ENCODE measurements at places on chromosomes 11 and 22.

- no peak for DNase-seq
Measured at GRCh38 chr11:7021318-7021717, 1.0 kb downstream of the NLRP14 start.

DNA sequence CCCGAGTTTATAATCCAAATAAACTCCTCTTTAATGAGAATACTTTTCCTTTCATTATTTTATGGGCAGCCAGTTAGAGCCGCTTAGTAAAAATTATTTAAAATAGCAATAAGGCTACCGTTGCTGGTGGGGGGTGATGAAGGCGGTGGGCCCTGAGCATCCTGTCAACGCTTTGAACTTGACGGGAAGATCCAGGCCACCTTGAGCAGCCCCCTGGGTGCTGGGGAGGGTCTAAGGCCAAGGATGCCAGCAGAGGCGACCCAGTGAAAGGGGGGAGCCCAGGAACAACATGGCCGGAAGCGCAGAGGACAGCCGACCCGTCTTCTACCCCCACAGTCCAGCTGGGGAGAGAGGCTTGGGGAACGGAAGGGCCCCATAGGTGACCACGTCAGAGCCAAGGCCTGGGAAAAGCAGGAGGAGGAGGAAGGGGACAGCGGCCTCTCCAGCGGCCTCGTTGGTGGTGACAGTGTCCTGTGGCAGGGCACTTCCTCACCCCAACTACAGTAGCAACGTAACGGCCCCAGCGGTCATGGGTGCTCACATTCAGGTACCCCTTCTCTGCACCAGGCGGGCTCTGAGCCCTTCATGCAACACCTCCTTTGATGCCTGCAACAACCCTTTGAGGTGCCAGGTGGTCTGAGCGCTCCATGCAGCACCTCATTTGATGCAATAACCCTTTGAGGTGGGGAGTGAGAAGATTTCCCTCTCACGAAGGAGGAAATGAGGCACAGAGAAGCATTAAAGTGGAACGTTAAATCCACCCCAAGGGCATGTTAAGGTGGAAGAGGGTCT, 695.3 kb downstream of the TBC1D22A start:
- no peak for DNase-seq

DNA sequence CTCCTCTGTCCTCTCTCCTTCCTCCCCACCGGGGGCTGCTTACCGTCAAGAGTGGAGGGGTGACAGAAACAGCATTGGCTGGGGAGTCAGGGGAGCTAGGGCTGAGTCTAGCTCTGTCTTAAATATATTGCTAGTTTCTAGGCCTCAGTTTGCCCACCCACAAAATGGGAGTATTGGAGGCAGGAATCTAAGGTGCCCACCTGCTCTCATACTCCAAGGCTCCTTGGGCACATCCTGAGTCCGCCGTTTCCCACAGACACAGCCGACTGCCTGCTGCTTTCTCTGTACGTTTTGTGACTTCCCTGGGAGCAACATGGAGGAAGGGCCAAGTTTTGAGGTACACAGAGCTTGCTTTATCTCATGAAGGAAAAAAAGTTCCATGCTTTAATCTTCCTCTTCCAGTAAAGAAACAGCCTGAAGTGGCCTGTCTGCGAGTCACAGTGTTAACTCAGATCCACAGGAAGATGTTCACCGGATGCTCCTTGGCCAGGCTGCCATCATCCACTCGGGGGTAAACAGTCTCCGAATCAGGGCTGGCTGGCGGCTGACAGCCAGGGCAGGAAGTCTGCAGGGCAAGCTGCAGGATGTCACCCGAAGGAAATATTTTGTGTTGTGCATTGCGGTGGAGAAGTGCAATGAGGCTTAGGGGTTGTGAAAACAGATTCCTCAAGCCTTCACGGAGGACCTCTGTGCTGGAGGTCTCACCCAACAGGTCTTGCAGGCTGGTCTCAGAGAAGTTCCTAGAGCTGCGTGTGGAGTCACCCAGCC, 11.0 kb upstream of the CERK start:
- DNase-seq = peak; percentile 74

- DNase-seq = no peak
Measured at GRCh38 chr11:45156741-45157140, 10.3 kb downstream of the PRDM11 start.

DNA sequence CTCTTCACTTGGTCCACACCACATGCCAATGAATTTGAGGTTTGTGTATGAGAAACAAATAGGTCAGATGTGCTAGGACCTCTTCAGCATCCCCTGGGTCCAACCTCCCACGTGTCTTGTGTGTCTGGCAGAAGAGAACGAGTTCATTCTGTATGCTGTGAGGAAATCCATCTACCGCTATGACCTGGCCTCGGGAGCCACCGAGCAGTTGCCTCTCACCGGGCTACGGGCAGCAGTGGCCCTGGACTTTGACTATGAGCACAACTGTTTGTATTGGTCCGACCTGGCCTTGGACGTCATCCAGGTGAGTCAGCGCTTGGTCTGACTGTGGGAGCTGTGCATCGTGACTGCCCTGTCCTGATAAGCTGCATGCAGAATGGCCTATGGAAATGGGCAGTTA, 101.0 kb upstream of the SORL1-AS1 start:
- no peak for DNase-seq

- no peak for DNase-seq
Measured at GRCh38 chr11:63937713-63938478, 906 bp upstream of the NAA40 start.

DNA sequence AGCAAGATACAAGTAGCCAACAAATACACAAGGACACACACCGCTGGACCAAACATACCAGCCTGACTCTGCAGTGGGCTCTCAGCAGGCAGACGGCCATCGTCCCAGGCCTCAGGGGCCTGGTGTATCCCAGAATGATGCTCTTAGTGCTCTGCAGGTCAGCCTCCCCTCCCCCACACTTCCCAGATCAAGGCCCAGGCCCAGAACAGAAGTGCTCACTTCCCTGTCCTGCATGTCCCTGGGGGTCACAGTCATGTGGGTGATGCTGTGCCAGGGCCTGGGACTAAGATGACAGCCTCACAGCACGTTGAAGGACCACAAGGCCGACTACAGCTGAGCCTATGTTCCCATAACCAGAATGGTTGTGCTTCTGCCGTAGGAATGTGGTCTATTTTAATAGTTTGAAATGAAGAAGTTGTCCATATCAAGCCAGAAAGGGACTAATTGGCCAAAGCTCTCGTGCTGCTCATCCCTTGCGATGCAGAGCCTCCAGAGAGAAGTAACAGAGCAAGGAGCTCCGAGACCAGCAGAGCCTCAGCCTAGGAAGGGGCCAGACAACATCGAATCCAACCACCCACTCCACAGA, 48.6 kb downstream of the GAB4 start:
- DNase-seq = no peak
